NCI-H2171 (cell line): ENCODE measurements at places on chromosomes 3 and 15.

DNA sequence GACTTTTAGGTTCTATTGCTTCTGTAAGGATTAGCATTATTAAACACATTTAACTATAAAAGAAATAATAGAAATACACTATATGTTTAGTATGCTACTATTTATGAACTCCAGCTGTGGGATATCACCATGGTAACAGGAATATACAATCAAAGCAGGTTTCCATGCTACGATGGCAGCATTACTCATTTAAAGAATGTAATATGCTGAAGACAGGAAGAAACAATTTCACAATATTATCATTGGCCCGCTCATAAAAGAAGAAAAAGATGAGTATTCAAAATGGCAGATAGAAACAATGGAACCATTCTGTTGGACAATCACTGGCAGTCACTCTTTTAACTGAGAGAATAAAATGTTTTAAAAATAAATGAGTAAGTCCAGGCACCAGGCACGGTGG lies 153.4 kb downstream of the CBLB start:
- DNase-seq: no peak

DNA sequence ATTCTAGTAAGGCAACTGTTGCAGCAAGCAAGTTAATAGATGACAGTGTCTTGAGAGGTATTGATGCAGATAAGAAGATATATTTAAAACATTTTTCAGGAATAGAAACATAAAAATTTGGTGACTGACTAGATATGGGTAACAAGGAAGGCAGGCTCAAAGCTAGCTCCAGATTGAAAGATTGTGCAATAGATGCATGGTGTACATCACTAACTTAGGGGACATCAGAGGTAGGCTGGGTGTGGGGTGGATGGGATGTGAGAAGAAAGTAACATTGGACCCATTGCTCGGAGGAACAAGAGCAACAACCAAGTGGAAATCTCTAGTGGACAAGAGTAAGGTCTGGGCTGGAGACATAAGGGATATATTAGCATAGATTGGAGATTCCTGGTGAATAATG lies 306.9 kb downstream of the MCTP2 start:
- no peak for DNase-seq

DNA sequence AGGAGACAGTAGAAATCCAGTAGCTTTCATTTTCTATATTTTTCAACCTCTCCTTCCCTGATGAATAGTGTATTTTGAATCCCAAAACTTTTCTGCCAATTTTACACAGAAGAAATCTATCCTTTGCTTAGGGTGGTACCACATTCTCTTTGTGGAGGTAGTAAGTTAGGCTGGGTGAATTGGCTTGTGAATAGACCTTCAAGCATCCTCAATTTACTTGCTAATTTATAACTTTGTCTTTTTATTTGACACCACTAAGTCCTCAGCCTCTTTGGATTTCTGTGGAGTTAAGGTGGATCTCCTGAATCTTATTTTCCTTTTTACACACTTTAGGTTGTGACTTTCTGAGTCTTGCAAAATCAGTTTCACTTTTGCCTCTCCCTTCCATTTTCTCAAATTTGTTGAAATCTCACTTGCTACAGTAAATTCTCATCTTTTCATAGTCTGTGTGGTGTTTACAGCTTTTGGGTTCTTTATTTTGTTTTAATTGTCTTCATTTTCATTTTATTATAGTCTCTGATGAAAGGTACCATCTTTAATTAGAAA lies 5.7 kb upstream of the PLSCR1 start:
- no peak for DNase-seq

DNA sequence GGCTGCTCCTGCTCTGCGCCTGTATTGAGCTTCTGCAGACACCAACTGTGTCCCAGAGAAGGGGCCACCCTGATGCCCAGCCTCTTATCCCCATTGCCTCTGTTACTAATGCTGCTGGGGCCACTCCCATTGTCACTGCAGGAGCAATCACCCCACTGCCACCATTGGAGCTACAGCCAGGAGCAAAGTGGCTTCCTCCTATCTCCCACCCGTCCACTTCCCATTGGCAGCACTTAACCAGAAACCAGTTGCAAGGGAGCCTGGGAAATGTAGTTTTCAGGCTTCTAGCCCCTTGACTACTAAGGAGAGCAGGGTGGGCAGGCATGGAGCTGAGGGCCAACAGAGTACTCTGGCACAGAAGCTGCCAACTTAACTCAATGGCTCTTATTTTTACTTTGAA lies 55.9 kb upstream of the KLF13 start:
- DNase-seq: no peak

GRCh38 chr3:109373933-109374332 lies 36.6 kb upstream of the DPPA4 start:
- no peak for DNase-seq

GRCh38 chr3:18185624-18186023 lies 239.5 kb downstream of the SATB1 start:
- DNase-seq: no peak

- DNase-seq: peak; percentile 14
Measured at GRCh38 chr15:33028495-33028894, 166.0 kb downstream of the FMN1 start.

GRCh38 chr3:170585008-170585936 lies 603 bp downstream of the SLC7A14 start:
- no peak for DNase-seq

DNA sequence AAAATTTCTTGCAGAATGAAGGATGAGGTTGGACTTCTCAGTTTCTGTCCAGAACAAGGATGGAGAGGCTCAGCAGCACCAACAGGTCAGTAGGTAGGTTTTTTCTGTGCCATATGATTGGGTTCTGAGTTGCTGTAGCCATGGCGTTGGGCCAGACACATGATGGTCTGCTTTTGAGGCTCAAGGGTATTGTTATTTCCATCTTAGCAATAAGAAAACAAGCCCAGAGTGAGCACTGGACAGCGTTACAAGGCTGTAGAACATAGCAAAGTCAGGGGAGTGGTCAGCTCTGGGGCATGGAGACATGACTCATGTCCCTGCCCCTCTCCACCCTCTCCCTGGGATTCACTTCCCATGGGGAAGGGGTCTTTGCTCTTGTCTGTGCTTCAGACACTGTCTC lies 137.6 kb upstream of the TOPAZ1 start:
- DNase-seq: no peak

- no peak for DNase-seq
Measured at GRCh38 chr3:62948921-62949320, 73.7 kb upstream of the CADPS start.

DNA sequence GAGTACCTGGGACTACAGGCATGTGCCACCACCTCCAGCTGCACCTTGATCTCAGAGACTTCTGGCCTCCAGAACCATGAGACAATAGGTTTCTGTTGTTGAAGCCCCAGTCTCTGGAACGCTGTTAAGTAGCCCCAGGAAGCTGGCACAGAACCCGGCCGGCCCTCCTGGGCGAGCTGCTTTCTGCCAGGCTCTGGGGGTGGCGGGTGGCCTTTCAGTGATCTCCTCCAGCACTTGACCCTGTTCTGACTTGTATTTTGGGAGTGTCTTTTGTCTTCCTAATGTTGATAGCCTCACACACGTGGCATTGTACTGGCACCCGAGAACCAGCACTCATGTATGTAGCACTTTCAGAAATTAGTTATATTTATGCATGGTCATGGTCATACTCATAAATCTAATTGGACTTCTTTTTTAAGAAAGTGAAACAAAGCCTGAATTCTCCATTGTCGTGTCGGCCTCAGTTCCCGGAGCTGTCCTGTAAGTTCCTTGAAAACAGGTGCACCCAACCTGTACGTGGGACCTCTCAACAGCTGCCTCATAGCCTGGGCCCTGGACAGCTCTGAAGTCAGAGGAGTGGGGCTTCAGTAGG lies 74.0 kb downstream of the TFRC start:
- DNase-seq: no peak

GRCh38 chr3:55564726-55565125 lies 77.6 kb upstream of the WNT5A start:
- no peak for DNase-seq

- no peak for DNase-seq
Measured at GRCh38 chr3:171379281-171379680, 80.9 kb downstream of the TNIK start.

- peak; percentile 65 for DNase-seq
Measured at GRCh38 chr3:112074616-112075497, 11.3 kb upstream of the C3orf52 start.
